ENCODE measurements at places on chromosomes 11 and 22.

DNA sequence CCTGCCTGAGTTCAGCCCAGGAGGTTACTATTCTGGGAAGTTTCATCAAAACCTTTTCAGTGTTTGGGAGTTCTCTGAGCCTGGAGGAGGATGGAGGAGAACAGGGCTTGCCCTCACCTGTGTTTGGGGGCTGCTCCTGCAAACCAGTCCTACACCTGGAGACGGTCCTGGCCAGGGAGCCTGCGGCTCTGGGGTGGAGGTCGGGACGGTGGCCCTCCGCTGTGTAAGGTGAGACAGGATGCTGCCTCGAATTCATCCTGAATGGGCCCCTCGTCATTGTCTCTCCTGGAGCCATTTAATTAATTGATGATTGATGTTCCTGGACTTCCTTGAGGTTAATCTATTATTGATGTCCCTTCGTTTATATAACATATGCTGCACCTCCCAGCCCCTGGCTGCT, 6.3 kb downstream of the DAGLA start:
- no peak for DNase-seq

- peak; percentile 51 for DNase-seq
These were observed 817 bp upstream of the IFITM5 start for GRCh38 chr11:299951-300735.

GRCh38 chr22:40345815-40346184, 500 bp upstream of the ADSL start:
- DNase-seq: no peak

DNA sequence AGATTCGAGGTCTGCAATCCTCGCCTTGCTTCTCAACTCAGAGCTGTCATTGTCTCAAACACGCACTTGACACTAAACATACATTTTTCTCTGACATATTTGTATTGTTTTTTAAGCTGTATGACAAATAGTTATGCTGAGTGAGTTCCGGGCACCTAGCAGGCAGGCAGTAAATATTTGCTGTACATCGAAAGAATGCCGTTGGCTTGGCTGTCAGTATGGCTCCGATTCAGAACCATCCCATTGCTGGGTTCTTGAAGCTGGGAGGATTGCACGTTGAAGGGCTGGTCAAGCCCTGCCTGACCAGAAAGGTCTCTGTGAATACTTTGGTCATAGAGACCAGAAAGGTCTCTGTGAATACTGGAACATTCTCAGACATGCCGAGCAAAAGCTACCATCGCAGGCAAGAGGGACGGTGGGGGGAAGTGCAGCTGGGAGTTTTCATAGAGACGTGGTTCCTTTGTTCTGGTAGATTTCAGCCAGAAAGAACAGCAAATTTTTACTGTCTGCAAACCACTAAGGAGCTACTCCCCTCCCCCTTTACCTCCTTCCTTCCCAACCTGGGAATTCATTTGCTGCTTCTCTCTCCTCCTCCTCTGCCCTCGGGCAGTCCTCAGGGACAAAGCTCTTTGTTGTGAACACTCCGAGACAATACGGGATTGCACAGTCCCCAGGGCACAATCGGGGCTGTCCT, 202.2 kb upstream of the SORL1-AS1 start:
- no peak for DNase-seq

DNA sequence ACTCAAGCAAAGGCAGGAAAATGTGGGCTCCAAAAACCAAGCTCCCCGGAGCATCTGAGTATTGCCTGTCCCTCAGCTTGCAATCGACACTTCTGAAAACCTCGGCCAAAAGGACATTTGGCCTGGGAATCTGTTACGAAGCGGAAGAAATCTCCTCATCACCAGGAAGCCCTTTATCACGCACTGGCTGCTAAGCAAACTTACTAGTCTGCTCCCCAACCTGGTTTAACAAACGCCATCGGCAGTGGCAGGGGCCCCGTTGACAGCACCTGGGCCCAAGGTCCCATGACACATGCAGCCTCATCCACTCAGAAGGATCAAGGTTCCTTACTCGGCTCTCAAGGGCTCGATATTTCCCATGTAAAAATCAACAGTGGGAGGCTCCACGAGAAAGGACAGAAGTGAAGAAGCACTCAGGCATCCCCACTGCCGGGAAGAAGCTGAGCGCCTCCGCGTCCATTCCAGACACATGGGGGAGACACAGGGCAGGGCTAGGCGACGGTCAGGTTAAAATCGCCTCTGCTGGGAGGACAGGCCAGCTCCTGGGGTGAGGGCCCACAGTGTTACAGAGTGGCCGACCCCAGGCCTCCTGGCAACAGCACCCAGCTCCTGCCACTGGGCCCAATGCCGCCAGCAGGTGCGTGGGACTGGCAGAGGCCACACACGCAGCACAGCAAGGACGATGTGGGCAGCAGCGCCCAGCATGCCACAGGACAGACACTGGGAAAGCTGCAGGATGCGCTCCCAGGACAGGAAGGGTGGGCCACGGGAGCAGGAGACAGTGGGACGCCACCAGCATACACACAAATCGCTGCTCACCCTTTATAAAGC, 27.1 kb downstream of the BRD1 start:
- no peak for DNase-seq

GRCh38 chr22:36954251-36955014, 41.0 kb downstream of the CSF2RB start:
- DNase-seq: no peak

DNA sequence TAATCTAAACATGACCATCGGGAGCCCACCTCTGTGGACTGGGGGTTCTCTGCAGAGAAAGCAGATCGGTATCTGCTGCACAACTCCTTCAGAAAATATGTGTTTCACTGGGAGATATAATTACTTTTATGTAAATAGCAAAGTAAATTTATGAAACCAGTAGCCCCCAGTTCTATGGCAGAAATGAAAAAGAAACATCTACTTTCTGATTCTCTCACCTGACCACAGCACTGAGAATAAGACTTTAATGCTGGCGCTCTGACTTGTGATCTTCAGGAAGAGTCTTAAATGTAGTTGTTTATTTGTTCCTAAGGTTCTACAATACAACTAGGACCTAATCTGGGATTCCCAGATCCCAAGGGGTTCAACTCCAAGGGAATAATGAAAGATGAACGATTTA, 518.0 kb downstream of the DLG2 start:
- no peak for DNase-seq

DNA sequence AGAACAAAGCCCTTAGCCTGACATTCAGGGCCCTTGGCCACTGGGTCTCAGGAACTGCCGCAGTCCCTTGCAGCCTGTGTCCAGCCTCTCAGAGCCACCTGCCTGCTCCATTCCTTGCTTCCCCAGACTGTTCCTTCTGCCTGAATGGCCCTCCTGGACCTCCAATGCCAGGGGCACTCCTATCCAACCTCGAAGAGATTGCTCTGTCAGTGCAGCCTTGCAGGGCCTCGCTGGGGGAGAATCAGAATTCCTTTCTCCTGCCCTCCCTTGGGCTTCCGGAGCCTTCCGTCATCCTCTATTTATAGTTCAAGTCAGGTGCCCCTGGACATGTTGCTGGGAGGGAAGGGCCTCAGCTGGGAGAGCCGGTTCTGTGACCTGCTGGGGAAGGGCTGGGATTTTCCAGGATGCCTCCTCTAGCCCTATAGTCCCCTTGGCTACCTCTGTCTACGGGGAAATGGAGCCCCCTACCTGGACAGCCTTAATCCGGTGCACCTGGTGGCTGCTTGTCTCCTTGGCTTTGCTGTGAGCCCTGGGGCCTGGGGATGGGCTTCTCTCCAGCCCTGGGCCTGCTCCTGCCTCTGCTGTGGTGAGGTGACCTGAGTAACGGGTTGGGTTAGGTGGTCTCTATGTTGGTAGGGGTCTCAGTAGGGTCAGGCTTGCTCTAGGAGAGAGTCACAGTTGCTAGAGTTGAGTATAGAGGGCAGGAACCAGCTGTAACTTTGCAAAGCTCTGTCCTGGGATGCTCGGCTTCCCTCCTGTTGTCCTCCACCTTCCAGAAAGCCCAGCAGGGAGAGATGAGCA, 45.9 kb upstream of the SYT7 start:
- DNase-seq: no peak
